ENCODE measurements at places on chromosomes 11 and 22.

DNA sequence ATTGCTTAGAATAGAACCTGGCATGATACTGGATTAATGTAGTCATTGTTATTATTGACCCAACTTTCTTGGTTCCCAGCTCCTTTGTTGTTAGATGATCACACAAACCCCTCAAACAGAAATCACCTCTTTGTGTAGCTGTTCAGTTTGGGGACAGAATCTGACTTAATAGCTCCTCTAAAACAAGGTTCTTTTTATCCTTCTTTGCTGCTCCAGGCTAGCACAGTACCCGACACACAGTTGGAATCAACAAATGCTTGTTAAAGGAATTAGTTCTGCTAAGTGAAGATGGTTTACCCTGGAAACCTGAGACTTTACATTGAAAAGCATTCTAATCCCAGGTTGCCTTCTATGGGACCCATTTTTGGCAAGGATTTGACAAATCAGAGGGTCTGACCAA lies 43.9 kb downstream of the GAB2 start:
- no peak for DNase-seq

DNA sequence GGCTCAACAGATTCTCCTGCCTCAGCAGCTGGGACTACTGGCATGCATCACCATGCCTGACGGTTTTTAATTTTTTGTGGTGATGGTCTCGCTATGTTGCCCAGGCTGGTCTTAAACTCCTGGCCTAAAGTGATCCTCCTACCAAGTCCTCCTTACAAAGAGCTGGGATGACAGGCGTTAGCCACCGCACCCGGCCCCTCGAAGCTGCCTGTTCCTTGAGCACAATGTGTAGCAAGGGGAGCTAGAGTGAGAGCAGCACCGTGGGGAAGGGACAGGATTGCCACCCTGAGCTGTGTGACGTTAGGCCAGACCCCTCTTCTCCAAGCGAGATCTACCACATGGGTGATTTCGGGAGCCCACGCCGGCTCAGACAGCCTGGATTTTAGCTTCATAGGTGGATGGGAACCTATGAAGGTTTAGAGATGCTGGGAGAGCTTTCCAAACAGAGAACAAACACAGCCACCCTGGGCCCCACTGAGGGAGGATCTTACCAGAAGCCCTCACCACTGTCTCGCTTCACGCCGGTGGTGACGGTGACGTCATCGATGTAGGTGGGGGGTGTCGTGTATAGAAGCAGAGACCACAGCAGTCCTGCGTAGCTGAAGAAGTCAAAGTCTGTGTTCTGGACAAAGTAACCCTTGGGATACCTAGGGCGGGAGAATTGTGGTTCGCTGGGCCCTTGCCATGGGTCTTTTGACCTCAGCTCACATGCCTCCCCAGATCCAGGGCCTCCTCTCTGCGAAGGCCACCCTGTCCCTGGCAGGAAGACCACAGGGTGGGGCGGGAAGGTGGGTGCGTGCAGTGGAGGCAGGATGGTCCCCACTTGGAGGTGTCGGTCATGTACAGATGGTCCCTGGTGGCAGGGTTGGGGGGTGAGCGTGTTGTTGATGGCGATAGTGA lies 23.1 kb downstream of the RGL4 start:
- DNase-seq = no peak

- no peak for DNase-seq
Observed at GRCh38 chr11:18463439-18463838, 7.8 kb downstream of the LDHAL6A start.

- DNase-seq = peak; percentile 28
Observed at GRCh38 chr22:42270176-42270509, 310 bp downstream of the TCF20 start.

- DNase-seq = peak; percentile 80
Observed at GRCh38 chr11:82405421-82405820, 328.2 kb downstream of the FAM181B start.

DNA sequence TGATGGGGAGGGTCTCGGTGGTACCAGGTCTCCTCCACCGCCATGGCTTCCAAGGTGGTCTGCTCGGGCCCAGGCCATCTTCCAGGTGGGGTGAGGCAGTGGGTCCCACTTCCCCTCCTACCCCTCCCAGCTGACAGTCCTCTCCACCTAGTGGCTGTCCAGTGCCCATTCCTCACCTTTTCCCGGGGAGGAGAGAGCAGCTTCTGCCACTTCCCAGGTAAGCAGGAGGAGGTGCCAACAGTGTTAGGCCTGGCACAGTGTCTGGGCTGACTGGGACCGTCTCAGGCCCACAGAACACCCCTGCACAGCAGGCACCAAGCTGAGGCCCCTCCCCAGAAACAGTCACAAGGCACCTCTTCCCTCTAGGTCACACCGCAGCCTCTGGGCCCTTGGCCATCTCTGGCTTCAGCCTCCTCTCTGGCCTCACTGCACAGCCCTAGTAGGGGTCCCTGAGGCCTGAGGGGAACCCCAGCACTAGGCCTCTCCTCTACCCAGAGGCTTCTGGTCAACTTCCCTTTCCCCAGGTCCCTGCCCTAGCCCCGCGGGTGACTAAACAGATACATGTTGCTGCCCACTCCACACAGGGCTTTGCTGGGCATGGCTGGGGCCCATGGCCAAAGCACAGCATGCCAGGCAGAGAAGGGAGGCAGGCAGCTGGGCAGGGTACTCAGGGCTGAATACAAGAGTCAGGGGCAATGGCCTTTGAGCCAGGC lies 2.3 kb upstream of the ANKRD13D start:
- no peak for DNase-seq

- no peak for DNase-seq
Observed at GRCh38 chr22:39129081-39129480, 23.4 kb downstream of the CBX7 start.

DNA sequence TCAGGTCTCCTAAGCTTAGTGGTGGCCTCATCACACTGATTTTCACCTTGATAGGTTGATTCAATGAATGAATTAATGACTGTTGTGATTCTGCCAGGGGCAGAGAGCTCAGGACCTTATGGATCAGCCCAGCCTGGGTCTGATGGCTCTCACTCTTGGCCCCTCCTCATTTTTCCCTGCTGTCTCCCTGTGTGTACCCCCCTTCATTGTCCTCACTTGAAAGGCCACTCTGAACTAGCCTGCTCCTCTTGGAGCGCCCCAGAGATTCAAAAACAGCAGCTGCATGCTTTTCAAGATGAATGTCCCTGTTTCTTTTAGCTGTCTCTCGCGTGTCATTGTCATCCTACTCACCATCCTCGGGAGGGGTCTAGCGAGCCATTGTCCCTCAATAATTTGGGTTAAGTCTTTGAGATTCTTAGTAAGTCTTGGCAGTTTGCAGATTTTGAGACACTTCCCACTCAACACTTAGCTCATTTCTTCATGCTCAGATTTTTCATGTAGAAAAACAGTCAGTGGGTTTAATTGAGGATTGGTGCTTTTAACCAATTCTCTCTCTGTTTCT lies 42.5 kb upstream of the MICAL2 start:
- DNase-seq = no peak

DNA sequence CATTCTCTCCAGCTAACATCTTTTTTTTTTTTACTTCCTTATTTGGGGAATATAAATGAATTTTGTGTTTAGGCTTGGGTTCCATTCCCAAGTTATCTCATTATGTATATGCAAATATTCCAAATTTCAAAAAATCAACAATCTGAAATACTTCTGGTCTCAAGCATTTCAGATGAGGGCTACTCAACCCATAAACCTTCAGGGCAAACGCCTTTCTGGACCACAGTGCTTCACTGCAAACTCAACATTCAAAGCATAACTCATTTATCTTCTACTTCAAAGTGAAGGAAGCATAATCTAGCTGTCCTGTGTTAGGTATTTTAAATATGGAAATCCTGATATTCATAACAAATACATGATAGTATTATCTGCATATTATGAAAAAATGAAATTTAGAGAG lies 161.7 kb upstream of the PGR start:
- no peak for DNase-seq

- no peak for DNase-seq
Observed at GRCh38 chr22:35727436-35727835, 9.8 kb downstream of the APOL5 start.

DNA sequence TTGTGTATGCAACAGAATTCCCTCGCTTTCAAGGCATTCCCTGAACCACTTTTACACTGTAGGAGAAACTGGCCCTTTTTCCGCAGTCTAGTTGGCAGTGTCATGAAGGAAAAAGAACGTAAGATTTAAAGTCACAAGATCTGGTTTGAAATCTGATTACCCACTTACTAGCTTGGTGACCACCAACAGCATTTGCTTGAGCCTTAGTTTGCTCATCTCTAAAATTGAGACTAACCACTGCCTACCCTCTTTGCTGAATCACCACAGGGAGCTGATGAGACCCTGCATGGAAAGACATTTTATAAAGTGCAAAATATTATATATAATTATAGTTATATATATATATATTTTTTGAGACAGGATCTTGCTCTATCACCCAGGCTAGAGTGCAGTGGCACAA lies 39.4 kb downstream of the SYTL2 start:
- no peak for DNase-seq

GRCh38 chr22:49532869-49533802 lies 294.5 kb downstream of the BRD1 start:
- DNase-seq = no peak

- DNase-seq = no peak
Observed at GRCh38 chr11:63274776-63275175, 31.4 kb upstream of the SLC22A25 start.

DNA sequence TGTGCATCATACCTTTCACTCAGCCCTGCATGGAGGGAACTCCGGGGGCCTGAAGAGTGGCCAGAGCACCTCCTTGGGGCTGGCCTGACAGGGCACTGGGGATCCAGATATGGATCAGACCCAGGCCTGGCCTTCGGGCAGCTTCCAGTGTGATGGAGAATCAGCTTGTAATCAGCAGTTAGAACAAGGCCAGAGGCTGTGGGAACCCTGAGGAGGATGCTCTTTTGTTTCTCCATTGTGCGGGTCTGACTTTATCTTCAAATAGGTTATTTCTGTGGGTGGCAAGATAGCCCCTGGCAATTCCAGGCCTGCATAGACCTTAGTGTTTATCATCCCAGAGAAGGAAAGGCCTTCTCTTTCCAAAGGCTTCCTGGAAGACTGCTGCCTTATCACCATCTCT lies 12.3 kb downstream of the DGAT2 start:
- DNase-seq = no peak

DNA sequence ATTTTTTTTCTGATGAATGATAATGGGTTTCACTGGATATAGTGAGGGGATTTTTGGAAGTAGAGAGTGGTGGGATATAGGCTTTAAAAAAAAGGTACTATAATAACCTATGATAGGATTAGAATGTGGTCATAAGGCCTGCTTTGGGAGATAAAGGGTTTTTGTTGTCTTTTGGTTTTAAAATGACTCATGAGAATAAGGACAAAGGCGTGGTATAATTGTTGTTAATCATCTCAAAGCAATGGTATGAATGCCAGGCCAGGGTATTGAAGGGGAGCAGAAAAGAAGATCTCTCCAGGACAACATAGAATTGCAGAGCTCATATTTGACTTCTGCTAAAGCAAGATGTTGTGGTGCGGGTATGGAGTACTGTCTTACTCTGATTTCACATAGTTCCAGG lies 579.4 kb downstream of the JRKL start:
- DNase-seq = no peak

GRCh38 chr11:61331651-61332050 lies 1.3 kb downstream of the DDB1 start:
- no peak for DNase-seq

- DNase-seq = peak; percentile 68
Observed at GRCh38 chr11:35563484-35564244, 38.2 kb upstream of the PAMR1 start.

GRCh38 chr22:29150701-29151100 lies 55.0 kb upstream of the EMID1 start:
- DNase-seq = no peak

- no peak for DNase-seq
Observed at GRCh38 chr11:16287630-16288280, 68.6 kb downstream of the SOX6 start.

DNA sequence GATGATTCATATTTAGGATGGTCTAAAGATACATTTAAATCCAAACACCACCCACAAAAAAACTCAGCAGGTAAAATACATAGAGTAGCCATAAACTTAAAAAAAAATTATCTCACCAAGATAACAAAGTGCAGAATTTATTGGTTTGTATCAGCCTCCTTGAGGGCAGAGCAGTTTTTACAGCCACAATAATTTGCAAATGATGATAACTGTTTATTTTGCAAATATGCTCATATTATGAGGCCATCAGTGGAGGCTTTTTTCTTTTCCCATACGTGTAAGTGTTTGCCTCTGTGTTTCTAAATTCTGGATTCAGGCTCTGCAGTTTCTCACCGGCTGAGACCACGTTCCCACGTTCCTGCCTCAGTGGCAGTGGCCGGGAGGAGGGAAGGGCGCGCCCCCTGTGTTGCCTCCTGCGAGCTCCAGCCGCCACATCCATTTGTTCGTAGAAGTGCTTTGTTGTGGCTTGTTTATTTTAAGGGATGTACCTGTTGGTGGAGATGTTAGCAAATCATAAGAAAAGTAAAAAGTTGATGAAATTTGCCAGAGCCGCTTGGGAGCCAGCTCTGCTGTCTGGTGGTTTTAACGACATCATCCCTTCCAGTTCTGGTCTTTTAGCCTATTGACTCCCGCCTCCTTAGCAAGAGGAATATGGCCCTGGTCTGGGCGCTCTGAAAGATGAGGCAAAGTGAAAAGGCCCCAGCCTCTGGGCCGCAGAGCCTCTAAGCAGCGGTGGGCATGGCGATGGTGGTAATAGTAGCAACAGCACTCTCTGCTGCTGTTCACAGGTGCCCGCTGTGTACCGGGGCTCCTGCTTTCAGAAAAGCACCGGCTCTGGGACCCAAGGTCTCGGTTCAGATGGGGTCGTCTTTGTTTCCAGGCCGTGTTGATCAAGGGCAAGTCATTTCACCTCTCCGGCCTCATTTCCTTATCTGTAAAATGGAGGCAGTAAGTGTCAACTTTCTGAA lies 66.7 kb upstream of the PPARA start:
- no peak for DNase-seq

DNA sequence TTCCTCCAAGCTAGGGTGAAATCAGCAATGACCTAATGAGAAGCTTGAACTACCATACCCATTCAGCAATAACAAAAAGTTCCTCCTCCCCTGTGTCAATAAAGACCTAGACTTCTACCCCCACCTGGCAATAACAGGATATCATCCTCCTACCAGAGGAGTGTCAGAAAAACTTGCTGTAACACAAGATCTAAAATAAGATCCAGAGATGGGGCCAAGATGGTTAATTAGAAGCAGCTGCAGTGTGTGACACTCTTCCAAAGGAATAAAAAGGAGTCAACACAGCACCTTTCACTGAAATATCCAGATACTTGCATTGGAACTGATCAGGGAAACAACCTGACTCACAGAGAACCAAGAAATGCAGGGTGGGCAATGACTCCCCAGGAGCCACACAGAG lies 84.4 kb upstream of the ARHGAP42 start:
- no peak for DNase-seq

Data from umbilical cord (tissue), 2 donors.